SK-N-SH treated with all-trans-retinoic acid at 6 μM for 48 hours (cell line): ENCODE measurements at places on chromosomes 7 and 10.
A peak's percentile ranks its signal among the peaks of the same experiment; 100 is the strongest.

DNA sequence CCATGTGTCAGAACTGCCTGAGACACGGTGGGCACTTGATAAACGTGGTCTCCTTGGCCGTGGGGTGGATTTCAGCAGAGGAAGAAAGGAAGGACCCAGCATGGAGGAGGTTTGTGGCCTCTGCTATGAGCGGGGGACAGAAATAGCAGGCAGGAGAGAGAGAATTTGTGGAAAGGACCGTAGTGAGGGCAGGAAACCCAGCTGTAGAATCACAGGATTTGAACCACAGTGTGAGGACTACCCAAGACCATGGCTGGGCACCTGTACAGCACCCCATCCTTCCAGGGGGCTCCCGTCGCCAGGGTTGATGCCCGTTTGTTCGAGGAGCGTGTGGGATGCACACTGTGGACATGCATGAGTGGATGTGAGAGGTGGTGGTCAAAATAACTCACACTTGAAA, 183.4 kb downstream of the PTPN20 start:
- ATAC-seq = no peak

- ATAC-seq = peak; percentile 79
Observed at GRCh38 chr10:116470768-116471415, 43.2 kb downstream of the PNLIPRP3 start.

DNA sequence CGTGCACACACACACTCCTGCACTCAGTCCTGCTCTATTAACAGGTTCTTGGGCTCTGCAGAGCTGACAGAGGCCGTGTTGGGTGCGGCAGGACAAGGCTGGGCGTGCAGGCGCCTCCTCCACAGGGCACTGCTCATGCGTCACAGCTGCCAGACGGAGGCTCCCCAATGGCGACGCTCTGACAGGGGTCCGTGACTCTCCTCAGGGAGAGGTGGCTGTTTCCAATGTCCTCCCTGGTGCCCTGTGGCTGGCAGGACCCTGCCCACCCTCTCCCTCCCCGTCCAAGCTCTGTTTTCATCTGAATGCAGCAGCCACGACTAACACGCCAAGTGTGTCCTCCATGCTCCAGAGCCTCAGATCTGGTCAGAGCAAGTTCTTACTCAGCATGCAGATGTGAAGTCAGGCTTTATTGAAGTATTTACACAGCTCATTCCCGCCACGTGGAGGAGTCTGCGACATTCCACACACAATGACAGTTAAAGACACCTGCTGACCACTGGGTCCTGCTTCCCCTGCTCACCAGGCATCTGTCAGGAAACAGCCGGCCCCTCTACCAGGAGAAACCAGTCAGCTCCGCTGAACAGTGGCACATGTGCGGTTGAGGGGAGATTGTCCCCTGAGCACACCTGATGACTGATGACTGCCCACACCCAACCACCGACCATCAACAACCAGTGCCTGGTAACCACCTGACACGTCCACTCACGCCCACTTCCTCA, 116.7 kb downstream of the VIPR2 start:
- ATAC-seq = no peak

GRCh38 chr10:50540826-50541122, 83.0 kb downstream of the SGMS1 start:
- ATAC-seq = no peak

GRCh38 chr7:50409856-50410745, 40.0 kb downstream of the FIGNL1 start:
- no peak for ATAC-seq

DNA sequence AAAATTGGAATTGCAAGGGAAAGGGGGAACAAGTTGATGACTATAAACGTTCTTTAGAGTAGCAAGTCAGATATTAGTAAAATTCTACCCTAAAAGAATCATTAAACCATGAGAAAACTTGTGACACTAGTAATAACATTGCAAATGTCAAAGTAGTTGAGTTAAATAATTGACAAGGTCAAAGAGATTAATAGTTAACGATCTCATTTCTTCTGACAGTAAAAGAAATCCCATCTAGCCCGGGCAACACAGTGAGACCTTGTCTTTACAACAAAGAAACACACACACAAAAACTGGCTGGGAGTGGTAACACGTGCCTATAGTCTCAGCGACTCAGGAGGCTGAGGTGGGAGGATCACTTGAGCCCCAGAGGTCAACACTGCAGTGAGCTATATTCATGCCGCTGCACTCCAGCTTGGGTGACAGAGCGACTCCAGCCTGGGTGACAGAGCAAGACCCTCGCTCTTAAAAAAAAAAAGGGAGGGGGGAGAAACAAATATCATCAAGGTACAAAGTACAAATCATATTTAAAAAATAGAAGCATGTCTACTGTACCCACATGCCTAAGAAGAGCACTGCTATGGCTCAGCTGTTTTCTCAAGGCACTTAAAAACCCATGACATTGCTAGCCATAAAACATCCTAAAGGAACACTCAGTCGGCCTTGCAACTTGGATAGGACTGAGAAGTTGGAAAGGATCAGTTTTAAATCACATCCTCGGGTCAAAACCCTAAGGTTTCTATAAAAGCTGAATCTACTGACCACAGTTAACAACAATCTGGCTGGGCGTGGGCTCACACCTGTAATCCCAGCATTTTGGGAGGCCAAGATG, 401.1 kb downstream of the PARD3 start:
- ATAC-seq = no peak

GRCh38 chr7:44167920-44168319, 21.3 kb downstream of the GCK start:
- ATAC-seq = no peak

DNA sequence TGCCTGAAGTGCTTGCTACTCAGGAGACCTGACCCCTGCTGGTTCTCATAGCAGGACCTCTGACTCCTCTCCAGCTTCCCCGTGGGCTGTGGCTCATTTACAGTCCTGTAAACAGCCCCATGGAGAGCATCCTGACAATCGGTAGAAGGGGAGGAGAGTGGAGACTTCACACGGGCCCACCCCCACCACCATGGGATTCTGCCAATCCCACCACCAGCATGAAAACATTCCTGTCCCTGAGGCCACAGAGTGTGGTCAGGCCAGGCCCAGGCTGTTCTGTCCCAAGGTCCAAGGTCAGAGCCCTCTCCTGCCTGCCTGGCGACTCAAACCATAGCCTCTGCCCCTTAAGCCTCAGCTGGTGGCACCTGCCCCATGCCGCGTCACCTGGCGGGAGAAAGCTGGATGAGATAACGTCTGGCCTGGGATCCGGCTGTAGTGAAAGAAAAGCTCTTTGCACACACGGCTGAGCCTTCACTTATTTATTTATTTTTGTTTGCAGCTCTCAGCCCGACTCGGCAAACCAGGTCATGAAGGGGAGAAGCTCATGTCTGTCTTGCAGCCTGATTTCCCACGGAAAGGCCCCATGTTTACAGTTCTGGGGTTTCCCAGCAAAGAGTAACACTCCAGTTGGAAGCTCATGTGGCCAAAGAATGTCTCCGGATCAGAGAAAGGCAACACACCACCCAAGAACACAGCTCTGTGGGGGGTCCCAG, 293.6 kb upstream of the ZMIZ1 start:
- ATAC-seq = no peak

DNA sequence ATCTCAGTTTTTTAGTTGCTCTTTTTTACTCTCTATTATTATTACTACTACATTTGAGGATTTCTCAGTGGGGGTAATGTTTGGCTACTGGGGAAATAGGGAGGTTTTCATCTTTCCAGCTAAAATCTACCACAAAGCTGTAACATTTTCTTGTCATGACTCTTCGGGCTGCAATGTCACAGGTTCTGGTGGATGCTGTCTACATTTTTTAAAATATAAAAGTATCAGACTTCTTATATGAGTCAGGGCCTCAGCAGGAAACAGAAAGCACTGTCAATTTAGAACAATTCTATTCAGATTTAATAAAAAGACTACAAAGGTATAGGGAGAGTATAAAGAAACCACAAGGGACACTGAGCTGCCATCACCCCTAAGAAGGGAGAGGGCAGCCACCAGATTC, 61.6 kb downstream of the DNAJC12 start:
- ATAC-seq = no peak

DNA sequence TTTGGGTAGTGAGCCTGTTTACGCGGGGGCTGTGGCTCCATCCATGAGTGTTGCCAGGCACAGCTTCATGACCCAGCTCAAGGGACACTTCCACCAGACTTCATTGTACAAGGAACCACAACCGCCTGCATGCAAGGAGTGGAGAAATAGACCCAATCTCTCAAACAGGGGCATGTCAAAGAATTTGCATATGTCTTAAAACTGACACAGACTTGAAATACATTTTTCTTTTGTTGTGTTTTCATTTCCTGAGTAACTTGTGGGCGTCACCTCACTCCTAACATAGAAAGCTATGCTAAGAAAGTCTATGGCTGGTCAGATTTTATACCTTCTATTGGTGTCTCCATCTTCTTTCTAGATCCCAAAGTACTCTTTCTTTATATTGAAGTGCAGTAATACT, 266.2 kb upstream of the RNF32 start:
- ATAC-seq = no peak

DNA sequence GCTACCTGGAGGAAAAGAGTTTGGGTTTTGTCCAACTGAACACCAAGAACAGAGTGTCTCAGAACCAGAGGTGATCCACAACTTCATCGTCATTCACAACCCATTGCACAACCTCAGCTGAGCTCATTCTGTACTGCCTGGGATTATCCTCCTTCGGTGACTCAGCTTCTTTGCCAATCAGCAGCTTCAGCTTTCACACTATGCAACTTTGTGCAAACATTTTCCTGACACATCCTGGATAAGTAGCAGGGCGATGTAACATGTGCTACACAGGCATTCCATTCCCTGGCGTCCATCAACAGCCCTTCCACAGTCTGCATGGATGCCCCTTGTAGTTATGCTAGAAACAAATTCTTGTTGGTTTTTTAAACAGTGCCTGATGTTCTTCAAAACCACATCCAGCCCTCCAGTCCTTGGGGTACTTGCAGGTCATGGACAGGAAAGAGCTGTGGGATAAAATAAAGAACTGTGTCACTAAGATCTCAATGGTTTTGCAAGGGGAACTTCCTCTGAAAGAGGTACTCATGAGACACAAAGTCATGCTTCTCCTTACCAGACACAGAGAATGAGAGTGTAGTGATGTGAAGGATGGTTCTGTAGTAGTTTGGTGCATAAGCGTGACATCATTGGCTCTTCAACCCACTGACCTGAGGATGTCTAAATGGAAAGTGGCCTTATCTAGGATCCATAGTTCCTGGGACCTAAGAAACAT, 478.5 kb downstream of the KIF20B start:
- no peak for ATAC-seq

DNA sequence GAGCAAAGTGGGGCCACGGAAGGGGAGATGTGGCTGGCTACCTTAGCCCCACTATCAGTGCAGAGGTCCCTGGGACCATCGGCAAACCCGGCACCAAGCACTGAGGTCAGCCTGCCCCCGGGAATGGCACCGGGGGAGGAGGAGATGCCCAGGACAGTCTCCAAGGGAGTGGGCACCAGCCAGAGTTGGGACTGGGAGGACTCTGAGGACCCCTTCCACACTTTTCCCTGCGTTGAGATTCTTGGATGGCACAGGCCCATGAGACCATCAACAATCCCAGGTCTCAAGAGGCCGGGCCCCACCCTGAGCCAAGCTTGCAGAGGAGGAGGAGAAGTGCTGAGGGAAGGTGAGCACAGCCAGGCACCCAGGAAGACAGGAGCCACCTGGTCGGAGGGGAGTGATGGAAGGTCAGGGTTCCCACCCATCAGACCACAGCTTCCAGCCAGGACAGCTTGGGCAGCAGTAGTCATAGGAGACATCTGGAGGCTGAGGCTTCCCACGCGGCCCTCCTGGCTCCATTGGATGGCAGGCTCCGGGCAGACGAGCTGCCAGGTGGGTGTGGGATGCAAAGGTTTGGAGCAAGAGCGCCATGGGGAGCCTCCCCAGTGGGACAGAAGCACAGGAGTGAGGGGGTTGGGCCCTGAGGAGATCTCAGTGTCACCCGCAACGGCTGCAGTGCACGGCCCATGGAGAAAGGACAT, 2.6 kb upstream of the OPN4 start:
- ATAC-seq = no peak

GRCh38 chr10:35172146-35172545, 45.5 kb downstream of the CREM start:
- no peak for ATAC-seq

DNA sequence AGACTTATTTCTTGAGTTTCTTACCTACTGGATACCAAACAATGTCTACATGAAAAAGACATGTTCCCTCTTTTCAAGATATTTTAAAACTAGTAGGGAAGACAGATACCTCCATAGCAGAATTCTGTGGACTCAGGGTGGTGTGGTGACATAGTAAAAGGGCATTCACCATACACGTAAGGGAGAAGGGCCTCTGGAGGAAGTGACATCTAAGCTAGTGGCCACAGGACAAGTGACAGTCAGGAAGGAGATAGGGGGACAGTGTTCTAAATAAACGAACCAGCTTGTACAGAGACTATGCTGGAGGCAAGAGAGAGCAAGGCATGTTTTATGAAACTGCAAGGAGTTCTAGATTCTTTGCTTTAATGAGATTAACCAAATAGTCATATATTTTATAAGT, 321.7 kb upstream of the LRGUK start:
- ATAC-seq = no peak

GRCh38 chr10:971613-972012, 16.6 kb upstream of the GTPBP4 start:
- ATAC-seq = no peak; the same call in 2 of the 3 replicates

DNA sequence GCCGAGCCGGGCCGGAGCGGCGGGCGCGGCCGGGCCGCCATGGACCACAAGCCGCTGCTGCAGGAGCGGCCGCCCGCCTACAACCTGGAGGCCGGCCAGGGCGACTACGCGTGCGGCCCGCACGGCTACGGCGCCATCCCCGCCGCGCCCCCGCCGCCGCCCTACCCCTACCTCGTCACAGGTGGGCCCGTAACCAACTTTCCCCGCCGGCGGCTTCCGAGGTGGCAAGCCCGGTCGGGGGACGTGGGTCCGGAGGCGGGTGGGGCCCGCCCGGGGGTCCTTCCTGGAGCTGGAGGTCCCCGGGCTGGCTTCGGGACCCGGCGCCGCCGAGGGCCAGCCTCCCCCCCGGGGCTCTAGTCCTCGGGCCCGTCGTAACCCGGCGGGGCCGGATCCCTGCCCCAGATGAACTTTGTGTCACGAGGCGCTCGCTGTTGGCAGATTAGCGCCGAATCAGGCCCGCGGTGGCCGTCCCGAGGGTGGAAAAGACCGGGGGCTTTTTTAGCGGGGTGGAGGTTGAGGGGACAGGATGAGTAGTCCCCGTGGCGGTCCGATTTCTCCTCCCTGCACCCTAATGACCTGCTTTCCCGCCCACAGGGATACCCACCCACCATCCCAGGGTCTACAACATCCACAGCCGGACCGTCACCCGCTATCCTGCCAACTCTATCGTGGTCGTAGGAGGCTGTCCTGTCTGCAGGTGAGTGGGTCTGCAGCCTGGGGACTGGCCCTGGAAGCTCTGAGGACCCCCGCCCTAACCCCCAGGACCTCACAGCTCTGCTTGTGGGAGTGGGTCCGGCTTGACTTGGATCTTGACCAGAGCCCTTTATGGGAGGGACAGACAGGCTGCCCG, 496 bp downstream of the BRI3 start:
- peak; percentile 0; the same call in 1 of the 3 replicates for ATAC-seq
